ENCODE measurements at places on chromosomes 11 and 22.

DNA sequence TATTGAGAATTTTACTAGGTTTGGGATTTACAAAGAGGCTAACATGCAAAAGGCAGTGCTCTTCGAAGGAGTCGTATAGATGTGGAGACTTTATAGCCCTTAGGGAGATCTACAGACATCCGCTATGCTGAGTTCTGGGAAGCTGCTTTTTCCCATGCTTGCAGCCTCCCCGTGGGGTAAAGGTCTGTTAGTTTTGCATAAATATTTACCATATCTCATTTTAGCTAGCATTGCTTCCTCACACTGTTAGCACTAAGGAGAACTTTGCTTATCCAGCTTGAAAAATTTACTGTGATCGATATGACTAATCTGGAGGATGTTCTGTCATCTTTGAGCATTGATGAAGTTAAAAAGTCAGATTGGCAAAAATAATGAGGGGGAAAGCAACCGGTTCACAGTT lies 18.6 kb downstream of the ARHGEF12 start:
- DNase-seq: no peak

GRCh38 chr11:3609416-3610265 lies 32.2 kb downstream of the ART5 start:
- peak; percentile 22 for DNase-seq

DNA sequence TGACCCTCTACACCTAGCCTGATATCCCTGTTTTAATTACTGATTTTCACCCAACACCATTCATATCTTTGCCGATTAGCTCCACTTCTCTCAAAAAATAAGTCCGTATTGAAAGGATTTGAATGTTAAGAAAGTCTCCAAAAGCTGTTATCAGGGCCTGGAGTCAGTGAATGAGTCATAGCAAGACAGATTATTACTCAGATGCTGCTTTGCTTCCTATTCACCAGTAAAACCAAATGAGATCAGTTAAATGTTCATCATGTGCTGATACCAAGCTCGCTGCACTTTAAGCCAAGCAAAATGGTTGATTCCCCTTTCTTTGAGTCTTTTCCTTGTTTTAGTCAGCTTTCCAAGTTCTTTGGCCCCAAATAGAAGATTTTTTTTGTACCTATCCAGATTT lies 228.4 kb downstream of the FAT3 start:
- DNase-seq: no peak

DNA sequence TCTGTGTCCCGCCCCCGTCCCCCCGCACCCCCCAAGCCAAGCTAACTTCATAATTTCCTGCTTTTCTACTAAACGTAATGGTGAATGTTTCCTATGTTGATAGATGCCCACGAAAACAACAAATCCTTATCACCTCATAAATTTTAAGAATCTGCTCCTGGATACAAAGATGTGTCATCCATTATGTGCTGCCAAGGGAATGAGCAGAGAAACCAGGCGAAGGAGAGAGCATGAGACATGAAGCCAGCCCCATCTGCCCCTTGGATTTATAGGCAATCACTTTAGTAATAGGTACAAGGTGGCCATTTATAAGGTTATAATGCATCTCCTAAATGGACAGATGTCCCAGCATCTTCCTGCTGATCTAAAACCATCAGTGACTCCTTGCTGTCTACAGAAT lies 30.3 kb downstream of the LAYN start:
- no peak for DNase-seq

DNA sequence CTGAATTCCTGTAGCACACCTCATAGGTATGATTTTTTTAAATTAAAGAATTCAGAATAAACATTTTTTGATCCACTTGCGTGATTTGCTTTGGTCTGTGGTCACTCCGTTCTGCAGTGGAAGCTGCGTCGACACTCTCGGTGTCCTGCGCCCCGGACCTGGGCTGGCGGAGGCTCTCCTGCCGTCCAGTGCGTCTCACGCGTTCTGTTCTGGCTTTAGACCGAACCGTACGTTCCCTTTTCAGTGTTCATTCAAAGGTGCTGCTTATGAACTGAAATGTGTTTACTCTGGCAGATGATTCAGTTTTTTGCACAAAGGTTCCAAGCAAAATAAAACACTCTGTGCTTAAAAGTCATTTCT lies 38.2 kb downstream of the CTTN start:
- DNase-seq: no peak

DNA sequence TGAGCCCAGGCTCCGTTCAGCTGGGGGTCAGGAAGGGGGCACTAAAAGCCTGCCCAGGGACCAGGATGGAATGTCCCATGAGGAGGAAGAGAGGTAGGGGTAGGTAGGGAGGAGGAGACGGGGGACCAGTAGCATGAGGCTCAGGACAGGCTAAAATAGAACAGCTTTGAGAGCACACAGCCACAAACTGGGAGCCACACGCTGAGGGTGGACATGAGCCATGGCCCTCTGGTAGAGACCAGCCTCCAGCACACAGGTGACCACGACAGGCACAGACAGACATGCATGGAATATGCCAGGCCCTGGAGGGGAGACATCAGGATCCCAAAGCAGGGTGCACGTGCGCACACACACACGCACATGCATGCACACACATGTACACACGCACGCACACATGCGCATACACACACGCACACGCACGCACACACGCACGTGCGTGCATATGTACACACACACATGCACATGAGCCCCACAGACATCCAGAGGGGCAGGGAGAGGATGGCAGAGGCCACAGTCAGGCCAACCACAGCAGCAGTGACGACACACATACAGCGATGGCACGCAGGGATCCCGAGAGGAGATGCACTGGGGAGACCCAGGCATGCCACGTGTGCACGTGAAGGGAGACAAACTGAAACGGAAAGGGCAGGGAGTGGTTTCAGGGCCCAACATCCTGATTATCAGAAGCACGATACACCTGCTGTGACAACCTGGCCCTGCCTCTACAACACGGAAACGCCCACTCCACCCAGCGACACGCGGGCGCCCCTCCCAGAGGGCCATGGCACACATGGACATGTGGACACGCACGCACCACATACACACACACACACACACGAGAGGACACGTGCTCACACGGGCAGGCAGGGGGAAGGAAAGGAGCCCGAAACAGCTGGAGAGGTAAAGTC lies 25.7 kb downstream of the LRRC10B start:
- no peak for DNase-seq

DNA sequence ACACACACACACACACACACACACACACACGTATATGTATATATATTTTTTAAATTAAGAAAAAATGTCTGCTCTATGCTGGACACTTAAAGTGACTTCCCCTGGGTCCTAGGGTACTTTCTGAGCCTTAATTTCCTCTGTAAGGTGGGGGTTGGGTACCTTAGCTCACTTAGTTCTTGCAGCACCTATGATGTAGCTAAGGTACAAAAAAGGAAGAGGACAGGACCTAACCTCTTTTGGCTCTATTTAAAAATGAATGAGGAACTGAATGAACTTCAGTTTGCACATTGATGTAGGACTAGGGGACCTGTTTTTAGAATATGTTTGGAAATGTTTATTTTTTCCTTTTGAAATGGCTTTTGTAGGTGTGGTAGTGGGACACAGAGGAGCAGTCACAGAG lies 11.1 kb downstream of the SREBF2 start:
- DNase-seq: no peak

GRCh38 chr11:62841361-62842170 lies 2.2 kb upstream of the WDR74 start:
- DNase-seq: peak; percentile 91

DNA sequence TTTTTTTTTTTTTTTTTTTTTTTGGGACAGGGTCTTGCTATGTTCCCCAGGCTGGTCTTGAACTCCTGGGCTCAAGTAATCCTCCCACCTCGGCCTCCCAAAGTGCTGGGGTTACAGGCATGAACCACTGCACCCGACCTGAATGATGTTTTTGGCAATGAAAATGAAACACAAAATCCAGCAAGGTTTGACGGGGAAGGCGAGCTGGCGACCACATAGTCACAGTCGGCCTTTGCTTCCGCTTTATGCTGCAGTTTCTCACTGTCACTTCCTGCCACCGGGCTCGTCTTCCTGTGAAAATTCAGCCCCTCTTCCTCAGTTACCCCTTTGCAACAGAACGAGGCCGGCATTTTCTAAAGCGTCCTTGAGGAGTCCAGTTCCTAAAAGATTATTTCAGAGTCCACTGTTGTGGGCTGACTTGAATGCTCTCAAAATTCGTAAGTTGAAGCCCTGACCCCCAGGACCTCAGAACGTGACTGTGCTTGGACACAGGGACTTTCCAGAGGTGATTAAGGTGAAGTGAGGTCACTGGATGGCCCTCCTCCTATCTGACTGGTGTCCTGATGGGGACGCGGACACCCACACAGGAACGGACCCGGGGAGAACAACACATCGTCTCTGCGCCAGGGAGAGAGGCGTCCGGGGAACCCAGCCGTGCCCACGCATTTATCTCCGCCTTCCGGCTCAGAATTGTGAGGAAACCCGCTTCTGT lies 2.9 kb upstream of the BID start:
- DNase-seq: peak; percentile 63

GRCh38 chr11:97794876-97795275 lies 1225.9 kb upstream of the CNTN5 start:
- no peak for DNase-seq

DNA sequence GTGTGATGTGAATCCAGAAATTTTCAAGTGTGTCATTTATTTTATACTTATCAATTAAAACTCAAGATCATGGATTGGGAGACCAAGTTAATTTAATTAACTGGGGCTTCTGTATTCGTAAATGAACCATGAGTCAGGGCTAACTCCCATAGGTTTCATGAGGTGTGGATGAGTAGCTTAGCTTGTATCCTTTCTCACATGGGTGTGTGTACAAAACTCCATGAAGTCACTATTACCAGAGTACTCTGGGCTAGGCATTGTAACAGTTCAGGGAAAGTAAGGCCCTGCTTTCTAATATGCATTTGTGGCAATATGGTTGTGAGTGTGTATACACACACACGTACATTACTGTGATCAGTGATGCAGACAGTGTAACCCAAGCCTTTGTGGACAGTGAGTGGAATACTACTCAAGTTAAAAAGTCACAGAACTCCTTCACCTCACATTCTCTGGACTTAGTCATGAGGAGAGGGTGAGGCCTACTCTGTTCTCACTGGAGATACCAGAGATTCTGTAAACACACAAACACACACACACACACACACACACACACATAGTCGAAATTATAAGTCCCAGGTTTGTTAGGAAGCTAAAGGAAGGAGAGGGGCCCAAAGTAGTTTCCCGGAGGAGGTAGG lies 3.5 kb downstream of the CNTF start:
- no peak for DNase-seq
